ENCODE measurements at places on chromosomes 6 and 20.

GRCh38 chr20:1186367-1186991 lies 1.7 kb upstream of the TMEM74B start:
- no peak overlapping the region for H3K4me3 ChIP-seq
- H3K4me1 ChIP-seq: peaks cover 11% of the 10 kb centered on the region
- ATAC-seq: no peak
- peaks cover 18% of the 10 kb centered on the region for H3K27me3 ChIP-seq

GRCh38 chr6:52834481-52834880 lies 6.1 kb downstream of the GSTA5 start:
- H3K36me3 ChIP-seq: no peaks in the 10 kb centered on the region
- no peak overlapping the region for H3K4me3 ChIP-seq
- H3K27me3 ChIP-seq: peaks cover 40% of the 10 kb centered on the region
- no peak for ATAC-seq

GRCh38 chr6:152119831-152120230 lies 312.3 kb downstream of the ESR1 start:
- peaks cover 40% of the 10 kb centered on the region for H3K36me3 ChIP-seq
- H3K4me1 ChIP-seq: peaks cover 9% of the 10 kb centered on the region
- no peaks in the 10 kb centered on the region for H3K27me3 ChIP-seq
- H3K27ac ChIP-seq: no peak overlapping the region

- no peaks in the 10 kb centered on the region for H3K27me3 ChIP-seq
- H3K4me3 ChIP-seq: no peak overlapping the region
Measured at GRCh38 chr6:11320914-11321597, 88.6 kb upstream of the NEDD9 start.

DNA sequence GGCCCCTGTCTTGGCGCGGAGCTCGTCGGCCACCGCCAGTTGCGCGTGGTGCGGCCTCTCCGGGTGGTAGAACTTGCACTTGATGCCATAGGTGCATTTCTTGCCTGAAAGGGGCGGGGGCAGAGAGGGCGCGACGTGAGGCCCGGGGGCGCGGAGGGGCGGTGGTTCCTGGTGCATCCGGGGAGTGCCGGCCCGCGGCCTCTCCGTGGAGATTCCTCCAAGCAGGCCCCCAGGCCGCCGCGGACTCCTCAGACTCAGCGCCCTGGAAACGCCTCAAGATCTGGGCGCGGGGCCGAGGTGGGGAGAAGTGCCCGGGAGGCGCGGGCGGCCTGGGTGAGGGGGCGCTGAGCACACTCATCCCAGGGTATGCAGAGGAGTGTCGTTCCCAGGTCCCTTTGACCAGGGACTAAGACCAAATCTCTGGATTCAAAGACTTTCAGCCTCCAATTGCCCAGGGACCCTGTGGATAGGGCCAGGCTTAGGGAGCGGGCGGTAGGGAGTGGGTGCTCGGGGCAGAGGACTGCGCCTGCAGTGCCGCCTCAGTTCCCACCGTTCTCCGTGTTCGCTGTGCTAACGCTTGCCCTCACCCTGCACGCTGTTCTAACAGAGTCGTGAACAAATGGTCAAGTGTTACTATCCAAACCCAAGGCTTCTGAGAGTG lies 33.3 kb downstream of the ZC3H12D start:
- H3K27me3 ChIP-seq: no peaks in the 10 kb centered on the region
- peaks cover 29% of the 10 kb centered on the region for H3K36me3 ChIP-seq
- ATAC-seq: peak; percentile 57

DNA sequence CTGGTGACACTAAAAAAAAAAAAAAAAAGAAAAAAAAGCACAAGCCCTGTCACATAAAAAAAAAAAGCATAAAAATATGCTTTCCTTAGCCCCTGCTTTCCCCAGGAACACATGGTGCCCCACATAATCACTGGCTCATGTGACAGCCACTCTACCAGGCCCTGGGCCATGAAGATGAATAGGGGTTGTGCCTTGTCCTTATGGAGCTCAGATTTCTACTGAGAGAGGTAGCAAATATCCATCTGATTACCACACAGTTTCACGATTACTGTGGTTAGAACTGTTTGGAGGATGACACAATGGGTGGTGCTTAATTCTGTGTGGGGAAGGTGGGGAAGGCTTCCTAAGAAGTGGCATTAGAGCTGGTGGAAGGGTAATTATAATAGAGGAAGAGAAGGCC lies 9.3 kb downstream of the RAET1E start:
- H3K27me3 ChIP-seq: peaks cover 32% of the 10 kb centered on the region
- no peak overlapping the region for H3K4me3 ChIP-seq
- H3K27ac ChIP-seq: no peak overlapping the region

GRCh38 chr6:34067814-34068213 lies 78.1 kb downstream of the GRM4 start:
- H3K4me1 ChIP-seq: no peaks in the 10 kb centered on the region
- no peaks in the 10 kb centered on the region for H3K36me3 ChIP-seq
- ATAC-seq: no peak
- H3K27me3 ChIP-seq: peaks cover 48% of the 10 kb centered on the region

DNA sequence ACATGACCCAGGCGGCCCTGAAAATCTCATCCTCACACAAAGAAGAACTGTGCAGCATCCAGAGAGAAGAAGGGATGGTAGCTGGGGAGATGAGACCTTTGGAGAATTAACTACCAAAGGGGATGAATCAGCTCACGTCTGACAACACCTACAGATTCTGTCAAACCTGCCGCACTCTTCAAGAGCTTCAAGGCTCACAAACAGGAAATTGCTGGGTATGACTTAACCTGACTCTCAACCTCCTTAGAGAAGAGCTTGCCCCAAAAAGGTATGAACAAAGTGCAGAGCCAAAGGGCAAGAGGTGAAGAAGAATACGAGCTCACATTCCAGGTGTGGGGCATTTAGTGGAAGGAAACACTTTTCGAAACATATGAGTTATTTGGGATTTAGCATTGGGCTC lies 139.8 kb downstream of the BACH2 start:
- H3K4me3 ChIP-seq: no peak overlapping the region
- H3K36me3 ChIP-seq: no peaks in the 10 kb centered on the region
- peak overlapping the region; percentile 33 for H3K27ac ChIP-seq
- peaks cover 61% of the 10 kb centered on the region for H3K4me1 ChIP-seq
- ATAC-seq: peak; percentile 51
- no peaks in the 10 kb centered on the region for H3K27me3 ChIP-seq

- H3K4me1 ChIP-seq: peaks cover 94% of the 10 kb centered on the region
- H3K36me3 ChIP-seq: no peaks in the 10 kb centered on the region
- peak overlapping the region; percentile 100 for H3K27ac ChIP-seq
- H3K27me3 ChIP-seq: no peaks in the 10 kb centered on the region
- H3K4me3 ChIP-seq: peak overlapping the region; percentile 12
Measured at GRCh38 chr6:14092316-14092715, 25.3 kb upstream of the CD83 start.

- ATAC-seq: no peak
- no peaks in the 10 kb centered on the region for H3K36me3 ChIP-seq
- no peaks in the 10 kb centered on the region for H3K4me1 ChIP-seq
Measured at GRCh38 chr6:101125380-101125971, 244.3 kb upstream of the ASCC3 start.

DNA sequence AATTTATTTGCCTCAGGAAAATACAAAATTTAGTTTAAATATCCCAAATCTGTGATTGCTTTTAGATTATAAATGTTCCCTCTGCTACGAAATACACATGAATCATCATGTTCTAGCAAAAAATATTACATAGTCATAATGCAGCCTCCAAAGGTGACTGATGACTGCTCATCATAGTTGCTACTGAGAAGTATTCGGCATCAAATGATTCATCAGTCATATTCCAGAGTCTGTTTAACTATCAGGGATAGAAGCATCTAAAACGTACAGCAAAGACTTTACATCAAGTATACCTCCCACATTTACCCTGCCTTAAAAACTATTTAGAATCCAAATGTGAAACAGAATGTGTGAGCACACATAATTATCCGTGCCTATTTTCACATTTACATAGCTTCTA lies 626.0 kb downstream of the CDH26 start:
- no peak overlapping the region for H3K27ac ChIP-seq
- H3K27me3 ChIP-seq: peaks cover 8% of the 10 kb centered on the region
- H3K4me3 ChIP-seq: no peak overlapping the region
- H3K36me3 ChIP-seq: no peaks in the 10 kb centered on the region

- H3K4me3 ChIP-seq: no peak overlapping the region
- peak; percentile 39 for ATAC-seq
- no peaks in the 10 kb centered on the region for H3K36me3 ChIP-seq
- H3K4me1 ChIP-seq: peaks cover 43% of the 10 kb centered on the region
- H3K27me3 ChIP-seq: no peaks in the 10 kb centered on the region
Measured at GRCh38 chr6:105867277-105867676, 218.9 kb upstream of the PRDM1 start.

- no peaks in the 10 kb centered on the region for H3K36me3 ChIP-seq
- no peak overlapping the region for H3K4me3 ChIP-seq
- no peaks in the 10 kb centered on the region for H3K4me1 ChIP-seq
- no peaks in the 10 kb centered on the region for H3K27me3 ChIP-seq
Measured at GRCh38 chr6:150503586-150504339, 95.9 kb upstream of the PLEKHG1 start.

DNA sequence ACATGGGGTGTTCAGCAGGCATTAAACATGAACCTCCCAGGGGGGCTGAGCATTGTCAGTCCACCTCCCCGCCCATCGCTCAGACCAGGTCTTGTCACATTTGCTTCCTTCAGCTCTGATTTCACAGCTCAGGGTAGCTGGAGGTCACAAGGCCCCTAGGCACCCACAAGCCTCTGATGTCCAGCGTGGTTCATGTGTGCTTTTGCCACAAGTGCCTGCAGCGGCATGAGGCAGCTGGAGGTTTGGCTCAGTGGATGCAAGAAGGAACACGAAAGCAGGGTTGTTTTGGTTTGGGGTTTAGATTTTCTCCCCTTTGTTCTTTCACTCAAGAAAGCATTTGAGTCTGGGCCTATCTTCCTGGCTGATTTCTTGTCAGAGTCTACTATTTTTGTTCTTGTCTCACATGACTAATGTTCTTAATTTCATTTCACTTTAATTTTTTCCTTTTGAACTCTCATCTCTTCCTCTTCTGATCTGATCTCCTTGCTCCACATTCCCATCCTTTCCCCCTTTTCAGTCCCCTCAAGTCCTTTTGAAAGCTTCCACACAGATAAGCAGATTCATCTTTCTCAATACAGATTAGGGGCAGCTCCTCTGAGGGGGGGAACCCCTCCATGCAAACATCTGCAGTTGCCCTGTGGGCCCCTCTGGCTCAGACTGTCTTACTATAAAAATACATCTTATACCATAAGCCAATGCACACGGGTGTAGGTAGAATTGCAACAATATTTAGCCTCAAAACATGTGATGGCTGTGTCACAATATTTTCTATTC lies 68.1 kb upstream of the CEP85L start:
- H3K27me3 ChIP-seq: no peaks in the 10 kb centered on the region
- H3K36me3 ChIP-seq: no peaks in the 10 kb centered on the region
- peaks cover 66% of the 10 kb centered on the region for H3K4me1 ChIP-seq
- peak overlapping the region; percentile 55 for H3K4me3 ChIP-seq
- H3K27ac ChIP-seq: peak overlapping the region; percentile 83

DNA sequence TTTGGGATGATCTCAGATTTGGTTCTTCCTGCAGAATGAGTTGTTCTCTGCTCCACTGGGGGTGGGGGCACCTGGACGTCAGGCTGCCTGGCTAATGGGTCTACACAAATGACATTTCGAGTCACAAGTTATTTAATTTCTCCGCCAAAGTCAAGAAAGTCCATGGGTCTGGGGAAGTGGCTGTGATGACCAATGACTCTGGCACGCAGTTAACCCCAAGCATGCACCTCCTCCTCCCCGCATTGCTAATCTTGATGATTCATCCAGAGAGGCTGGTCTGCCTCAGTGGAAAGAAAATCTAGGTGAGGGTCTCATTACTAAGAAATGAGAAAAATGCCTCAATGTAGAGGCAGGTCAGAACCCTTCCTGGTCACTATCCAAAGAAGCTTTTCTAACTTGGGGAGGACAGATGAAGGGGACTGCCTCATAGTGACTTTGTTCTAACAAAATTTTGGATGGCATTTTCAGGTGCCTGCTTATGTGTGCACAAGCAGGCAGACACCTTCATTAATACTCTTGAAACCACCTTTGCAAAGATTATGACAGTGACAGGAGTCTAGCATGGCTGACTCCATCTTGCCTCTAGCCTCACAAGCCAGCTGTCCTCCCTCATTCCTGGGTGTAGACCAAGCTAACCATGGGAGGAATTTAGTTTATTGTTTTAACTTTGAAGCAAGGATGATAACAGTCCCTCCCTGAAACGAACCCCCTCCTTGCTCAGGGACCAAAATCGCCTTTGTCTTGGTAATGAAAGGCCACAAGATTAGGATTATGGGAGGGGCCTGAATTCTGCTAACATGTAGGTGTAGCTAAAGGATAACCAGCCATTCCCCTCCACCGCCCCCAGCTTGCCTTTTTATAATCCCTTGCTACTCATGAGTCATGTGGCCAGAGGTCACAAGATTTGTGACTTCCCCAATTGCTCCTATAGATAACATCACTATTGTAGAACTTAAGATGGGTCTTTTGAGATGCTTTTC lies 98.6 kb upstream of the MRPS10 start:
- H3K4me3 ChIP-seq: no peak overlapping the region
- H3K4me1 ChIP-seq: peaks cover 35% of the 10 kb centered on the region
- H3K27ac ChIP-seq: peak overlapping the region; percentile 89
- peak; percentile 63 for ATAC-seq

- H3K4me3 ChIP-seq: no peak overlapping the region
- H3K27me3 ChIP-seq: no peaks in the 10 kb centered on the region
- H3K36me3 ChIP-seq: no peaks in the 10 kb centered on the region
Measured at GRCh38 chr20:30491016-30491415, 766.4 kb upstream of the DEFB115 start.

DNA sequence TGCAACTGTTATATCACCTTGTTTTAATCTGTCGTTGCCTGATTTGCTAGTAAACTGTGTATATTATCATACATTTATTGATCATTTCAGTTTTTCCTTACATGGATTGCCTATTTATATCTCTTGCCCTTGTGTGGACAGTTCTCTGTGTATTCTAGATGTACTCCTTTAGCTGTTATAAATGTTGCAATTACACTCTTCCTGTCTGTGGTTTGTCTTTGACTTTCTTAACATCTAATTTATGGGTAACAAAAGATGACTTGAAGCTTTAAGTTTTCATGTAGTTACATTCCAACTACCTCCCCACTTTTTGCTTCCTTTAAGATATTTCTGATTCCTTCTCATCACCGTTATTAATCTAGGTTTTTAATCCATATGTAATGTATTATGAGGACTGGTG lies 22.6 kb downstream of the PLCB1 start:
- H3K27me3 ChIP-seq: peaks cover 16% of the 10 kb centered on the region
- ATAC-seq: no peak
- H3K4me1 ChIP-seq: no peaks in the 10 kb centered on the region
- no peak overlapping the region for H3K27ac ChIP-seq
- no peaks in the 10 kb centered on the region for H3K36me3 ChIP-seq
- no peak overlapping the region for H3K4me3 ChIP-seq

GRCh38 chr6:43336382-43336781 lies 27.8 kb upstream of the CRIP3 start:
- H3K4me1 ChIP-seq: peaks cover 42% of the 10 kb centered on the region
- no peak overlapping the region for H3K27ac ChIP-seq

DNA sequence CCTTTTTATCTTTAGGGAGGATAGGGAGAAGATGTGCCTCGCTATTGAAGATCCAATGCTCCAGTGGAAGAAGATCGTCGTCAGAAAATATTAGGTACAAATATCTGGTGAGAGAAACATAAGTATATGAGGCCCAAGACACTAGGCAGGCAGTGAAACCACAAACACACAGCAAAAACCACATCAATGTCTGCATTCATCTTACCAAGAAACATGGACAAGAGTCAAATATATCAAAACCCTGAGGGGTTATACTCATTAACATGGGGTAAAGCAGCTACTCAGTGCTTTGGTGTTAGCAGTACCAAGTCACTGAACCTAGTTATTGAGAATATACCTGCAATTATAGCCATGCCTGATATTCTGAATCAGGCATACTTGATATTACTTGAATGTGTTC lies 101.4 kb upstream of the FAM184A start:
- H3K27ac ChIP-seq: no peak overlapping the region
- peaks cover 44% of the 10 kb centered on the region for H3K36me3 ChIP-seq
- no peak for ATAC-seq
- no peak overlapping the region for H3K4me3 ChIP-seq
- no peaks in the 10 kb centered on the region for H3K27me3 ChIP-seq
- no peaks in the 10 kb centered on the region for H3K4me1 ChIP-seq
